ENCODE measurements at places on chromosomes 7 and 10. TPM values are rescaled to one million over a fixed set of nuclear protein-coding genes. Genes with fewer than 3 reads are reported as not detected.

PDIA4 gene
- 72.3 TPM for total RNA-seq

MRPS17 gene
- total RNA-seq, result 11.3 TPM

CALU gene
- 147 TPM for total RNA-seq

DNA sequence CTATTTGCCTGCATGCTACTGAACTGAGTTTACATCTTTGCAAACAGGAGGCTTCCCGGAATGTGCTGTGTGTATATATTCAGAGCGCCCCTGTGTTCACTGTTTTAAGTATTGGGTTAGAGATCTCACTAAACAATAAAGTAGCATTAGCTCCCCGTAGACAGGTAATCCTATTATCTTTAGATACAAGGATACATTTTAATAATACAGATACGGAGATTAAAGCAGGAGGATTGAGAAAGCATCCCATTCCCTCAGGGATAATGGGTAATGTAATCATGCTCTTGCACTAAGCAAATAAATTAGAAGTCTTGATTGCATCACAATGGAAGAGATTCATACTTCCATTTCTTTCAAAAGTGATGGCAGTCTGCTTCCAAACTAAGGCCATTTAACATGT lies 809.0 kb downstream of the NRG3 start:
- no peak for DNase-seq

TDRD1 gene
- 0.20 TPM for total RNA-seq

CNNM1 gene
- 0.20 TPM for total RNA-seq

CFAP58 gene
- 0.39 TPM for total RNA-seq

Measured in skin of body (tissue), 3 donors.